Fibroblast of skin of scalp (primary cell): ENCODE measurements at places on chromosomes 16 and 17.
A peak's percentile ranks its signal among the peaks of the same experiment; 100 is the strongest.

- DNase-seq: peak; percentile 78
Measured at GRCh38 chr17:80261159-80261894, 675 bp downstream of the RNF213 start.

- DNase-seq: no peak
Measured at GRCh38 chr17:60091908-60092331, 13.2 kb upstream of the HEATR6 start.

DNA sequence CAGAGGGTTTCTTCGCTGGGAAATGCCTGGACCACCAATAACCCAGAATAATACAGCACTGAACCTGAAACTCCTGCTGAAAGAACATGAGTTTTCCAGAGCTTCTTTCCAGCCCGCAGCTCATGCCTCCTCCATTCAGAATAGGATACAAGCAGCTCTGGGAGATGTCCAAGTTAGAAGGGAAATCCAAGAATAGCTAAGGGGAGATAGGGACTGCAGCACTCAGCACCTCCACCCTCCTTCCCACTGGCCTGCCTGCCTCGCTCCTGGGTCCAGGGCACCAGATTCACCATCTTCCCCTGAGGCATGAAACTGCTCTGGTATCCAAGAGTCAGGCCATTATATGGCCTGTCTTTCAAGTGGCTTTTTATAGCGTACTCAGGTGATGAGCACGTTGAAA is 4.1 kb downstream of the KRT31 start:
- no peak for DNase-seq

DNA sequence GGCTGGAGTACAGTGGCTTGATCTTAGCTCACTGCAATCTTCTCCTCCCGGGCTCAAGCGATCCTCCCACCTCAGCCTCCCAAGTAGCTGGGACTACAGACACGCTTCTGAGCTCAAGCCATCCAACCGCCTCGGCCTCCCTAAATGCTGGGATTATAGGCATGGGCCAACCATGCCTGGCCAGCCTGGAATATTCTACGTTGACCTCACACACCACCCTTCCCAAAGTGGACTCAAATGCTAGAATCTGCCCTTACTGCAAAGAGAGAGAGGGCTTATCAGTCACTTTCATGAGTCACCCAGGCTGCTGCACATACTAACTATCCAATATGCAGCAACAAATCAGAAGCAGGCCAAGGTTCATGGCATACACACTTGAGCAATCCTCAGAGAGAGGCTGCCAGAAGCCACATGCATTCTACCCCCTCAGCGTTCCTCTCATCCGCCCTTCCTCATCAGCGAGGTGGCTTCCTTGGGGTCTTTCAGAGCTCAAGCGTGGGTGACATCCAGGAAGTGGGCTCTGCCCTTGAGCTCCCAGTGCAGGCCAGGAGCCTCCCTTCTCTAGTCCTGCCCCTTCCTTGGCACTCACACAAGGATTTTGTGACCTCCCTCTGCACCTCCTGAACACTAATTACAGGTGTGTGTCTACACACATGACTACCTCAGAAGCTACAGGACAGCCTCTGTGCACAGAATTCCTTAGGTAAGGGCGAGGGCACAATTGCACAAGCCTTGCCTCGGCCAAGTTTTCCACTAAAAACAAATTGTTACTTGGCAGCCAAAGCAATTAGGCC is 24.8 kb upstream of the SIAH1 start:
- DNase-seq: peak; percentile 81

- no peak for DNase-seq
Measured at GRCh38 chr16:56048425-56049105, 142.7 kb upstream of the GNAO1 start.

- DNase-seq: no peak
Measured at GRCh38 chr17:49815761-49816281, 27.3 kb downstream of the KAT7 start.

GRCh38 chr17:40026816-40027613 is 11.8 kb downstream of the CSF3 start:
- peak; percentile 76 for DNase-seq

GRCh38 chr17:81380666-81381518 is 14.4 kb upstream of the BAHCC1 start:
- no peak for DNase-seq

- no peak for DNase-seq
Measured at GRCh38 chr17:310111-311010, 42.2 kb downstream of the RPH3AL start.

GRCh38 chr16:60605176-60605575 is 1431.1 kb downstream of the CDH8 start:
- no peak for DNase-seq

DNA sequence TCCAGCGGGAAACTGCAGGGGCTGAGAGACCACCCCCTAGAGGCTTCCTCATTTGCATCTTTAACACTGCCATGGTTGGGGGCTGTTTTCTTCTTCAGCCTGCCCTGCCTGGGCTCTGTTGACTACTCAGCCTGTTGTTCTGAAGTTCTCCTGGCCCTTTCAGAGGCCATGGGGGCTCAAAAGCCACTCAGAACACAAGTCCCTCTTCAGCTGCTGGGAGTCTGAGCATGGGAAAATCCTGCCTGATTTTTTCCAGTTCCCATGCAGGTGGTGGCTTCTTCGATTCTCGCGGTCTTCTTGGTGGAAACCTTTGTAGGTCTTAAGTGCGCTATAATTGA is 36.3 kb downstream of the PLCG2 start:
- no peak for DNase-seq

DNA sequence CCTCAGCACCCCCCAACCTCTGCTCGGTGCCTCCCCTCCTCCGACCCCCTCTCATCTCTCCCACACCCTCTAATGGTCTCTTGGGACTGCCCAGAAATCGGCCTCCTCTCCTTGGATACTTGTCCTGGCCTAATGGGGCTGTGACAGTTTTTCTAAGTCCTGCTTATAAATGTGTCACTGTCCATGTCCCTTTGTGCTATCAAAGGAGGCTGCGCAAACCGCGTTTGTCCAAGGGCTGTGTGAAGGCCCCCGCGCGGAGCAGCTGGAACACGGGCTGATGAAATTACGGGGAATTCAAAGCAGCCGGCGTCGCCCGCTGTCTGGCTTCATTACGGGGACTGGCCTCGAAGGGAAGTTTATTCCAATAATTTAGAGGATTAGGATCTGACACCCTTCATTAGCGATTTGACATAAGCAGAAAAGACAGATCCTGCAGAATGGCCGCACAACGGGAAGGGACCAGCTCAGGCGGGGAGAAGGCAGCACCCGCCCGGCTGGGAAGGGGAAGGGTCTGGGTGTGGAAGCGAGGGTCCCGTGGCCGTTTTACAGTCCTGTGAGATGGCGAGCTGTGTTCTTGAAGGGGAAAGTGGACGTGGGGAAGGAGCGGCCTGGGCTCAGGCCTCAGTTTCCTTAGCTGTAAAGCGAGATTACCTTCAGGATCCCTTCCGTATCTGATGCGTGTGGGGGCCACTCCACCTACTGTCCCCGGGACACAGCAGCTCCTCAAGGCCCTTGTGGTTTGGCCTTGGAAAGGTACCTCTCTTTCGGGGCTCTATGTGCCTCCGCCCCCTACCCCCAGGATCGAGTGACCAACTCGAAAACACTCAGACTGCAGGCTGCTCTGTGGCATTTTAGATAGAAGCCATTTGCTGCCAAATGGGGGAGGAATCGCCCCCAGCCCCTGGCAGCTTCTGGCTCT is 1.6 kb upstream of the WFIKKN2 start:
- DNase-seq: no peak

- DNase-seq: no peak
Measured at GRCh38 chr17:41419716-41420115, 4.7 kb downstream of the KRT37 start.

DNA sequence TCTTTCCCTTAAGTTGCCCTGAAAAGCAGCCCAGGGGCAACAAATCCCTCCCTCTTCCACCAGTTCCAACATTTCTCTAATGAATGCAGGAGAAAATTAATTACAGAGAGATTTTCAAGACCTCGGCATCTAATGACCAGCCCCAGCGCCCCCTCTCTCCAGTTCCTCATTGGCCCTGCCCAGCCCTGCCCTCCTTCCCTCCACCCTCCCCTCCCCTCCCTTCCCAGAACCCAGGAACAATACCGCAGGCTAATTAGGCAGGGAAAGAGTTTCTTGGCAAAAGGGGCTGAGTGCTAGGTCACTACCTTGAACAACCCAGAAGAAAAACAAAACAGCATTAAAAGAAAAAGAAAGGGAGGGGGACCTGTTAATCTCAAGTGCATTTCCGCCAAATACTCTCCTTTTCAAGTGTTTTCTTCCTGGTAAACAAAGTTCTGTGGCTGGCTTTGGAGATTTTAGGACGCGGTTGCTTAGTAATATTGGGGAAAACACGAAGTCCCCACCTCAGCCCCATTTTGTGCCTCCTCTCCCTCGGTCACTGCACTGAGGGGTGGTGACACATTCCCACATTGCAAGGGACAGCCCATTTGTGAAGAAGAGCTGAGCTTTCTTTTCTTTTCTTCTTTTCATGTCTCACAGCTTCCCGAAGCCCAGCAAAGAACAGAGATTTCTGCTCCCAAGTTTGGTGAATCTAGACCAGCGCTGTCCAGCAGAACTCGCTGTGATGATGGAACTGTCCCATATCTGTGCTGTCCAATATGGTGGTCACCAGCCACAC is 215.4 kb downstream of the SOX9 start:
- no peak for DNase-seq

DNA sequence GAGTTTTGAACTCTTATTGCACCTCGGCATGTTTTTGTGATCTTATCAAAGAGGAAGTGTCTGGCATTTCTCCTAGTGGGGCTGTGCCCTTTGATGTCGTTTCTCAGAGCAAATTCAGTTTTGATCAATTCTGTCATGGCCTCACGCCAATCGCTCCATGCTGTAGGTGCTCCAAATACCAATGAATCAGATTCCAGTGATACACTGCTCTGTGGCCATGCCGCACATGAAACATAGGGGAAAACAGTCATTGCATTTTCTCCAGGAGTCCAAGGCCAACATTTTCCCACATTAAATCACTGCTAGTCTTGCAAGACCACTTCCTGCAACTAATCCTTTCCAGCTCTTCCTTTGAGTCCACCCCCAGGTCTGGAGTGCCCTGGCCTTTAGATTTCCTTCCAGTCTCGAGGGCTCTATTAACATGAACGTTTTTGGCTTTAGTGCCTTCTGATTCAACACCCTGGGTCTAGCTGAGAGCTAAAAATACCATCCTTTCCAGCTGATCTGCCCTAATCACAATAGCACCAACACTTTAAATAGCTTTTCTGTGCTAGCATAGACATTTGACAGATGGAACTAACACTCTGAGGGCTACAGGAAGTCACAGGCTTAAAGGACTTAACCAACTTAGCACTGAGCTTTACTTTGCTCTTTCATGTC is 18.2 kb upstream of the RASL10B start:
- DNase-seq: peak; percentile 86

GRCh38 chr17:40535924-40536294 is 29.4 kb downstream of the CCR7 start:
- DNase-seq: peak; percentile 47

GRCh38 chr17:7956228-7956965 is 24.4 kb downstream of the CNTROB start:
- peak; percentile 18 for DNase-seq

GRCh38 chr16:74626741-74627416 is 20.0 kb upstream of the GLG1 start:
- peak; percentile 21 for DNase-seq

- DNase-seq: peak; percentile 53
Measured at GRCh38 chr17:2138318-2138717, 83.4 kb downstream of the HIC1 start.

DNA sequence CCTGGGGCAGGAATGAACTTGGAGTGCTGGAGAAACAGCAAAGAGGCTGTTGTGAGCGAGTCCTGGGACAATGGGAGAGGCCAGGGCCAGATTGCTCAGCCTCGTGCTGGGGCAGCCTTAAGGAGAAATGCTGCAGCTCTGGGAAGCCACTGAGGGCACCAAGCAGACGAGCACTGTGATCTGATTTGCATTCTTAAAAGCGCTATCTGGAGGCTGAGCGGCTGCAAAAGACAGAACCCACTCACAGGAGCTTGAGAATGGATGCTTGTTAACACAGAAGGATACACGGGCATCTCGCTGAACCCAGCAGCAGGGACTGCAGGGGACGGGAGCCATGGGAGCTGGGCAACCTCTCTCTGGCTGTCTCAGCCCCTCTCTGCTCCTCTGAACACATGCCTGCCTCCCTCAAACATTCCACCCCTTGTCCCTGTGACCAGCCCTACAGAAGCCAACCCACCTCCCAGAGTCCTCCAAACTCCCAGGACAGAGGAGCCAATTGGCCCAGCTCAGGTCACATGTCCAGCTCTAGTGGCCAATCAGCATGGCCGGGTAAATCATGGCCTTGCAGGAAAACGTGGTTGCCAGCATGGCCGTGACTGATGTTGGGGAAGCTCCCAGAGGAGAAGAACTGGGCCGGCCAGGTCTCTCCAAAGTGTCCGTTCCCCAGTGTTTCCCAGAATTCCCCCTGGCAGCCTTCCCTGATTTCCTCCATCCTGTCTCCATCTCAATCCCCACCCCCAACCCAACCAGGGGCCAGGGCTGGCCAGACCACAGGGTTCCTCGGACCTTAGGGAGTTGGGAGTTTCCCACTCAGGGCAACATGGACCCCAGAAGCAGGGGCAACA is 60.3 kb downstream of the GSG1L start:
- DNase-seq: no peak

DNA sequence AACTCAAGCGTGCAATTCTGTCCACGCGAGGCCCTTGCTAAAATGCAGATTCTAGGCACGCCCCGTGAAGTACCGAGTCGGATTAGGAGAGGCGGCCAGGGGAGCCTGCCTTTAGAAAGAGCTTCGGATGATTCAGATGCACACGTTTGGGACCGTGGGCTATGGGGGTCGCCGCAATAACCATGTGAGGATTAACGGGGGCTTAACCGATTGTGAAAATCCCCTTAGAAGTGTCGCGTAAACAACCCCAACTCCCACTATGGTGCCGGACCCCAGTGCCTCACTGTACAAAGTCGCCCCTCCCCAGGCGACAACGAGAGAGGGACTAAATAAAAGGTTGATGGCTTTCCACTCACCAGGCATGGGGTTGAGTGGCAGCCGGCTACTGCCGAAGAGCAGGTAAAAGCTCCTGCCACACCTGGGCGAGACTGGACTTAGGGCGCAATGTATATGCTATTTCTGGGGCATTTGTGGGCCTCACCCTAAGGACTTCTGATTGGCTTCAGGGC is 635 bp upstream of the SP2 start:
- no peak for DNase-seq

- DNase-seq: peak; percentile 76
Measured at GRCh38 chr16:89602273-89602951, 11.0 kb upstream of the DPEP1 start.

DNA sequence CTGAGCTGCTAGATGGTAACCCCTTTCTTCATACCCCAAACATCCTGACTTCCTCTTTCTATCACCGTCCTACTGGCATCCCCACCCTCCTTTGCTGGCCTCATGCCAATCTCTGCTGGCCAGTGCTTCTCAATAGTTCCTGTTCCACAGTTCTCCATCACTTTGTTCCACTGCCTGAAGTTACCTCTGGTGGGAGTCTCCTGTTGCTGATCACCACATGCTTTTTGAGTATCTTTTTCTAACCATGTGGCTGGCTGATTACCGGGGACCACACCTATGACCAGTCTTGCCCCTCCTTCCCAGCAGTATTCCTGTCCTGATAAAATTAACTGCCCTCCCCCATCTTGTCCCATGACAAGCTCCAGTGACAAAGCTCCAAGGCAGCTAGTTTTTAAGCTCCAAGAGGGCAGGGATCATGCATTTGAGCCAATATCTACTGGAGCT is 380.4 kb upstream of the CCL2 start:
- DNase-seq: no peak

GRCh38 chr17:66662496-66662895 is 172.4 kb upstream of the CACNG5 start:
- DNase-seq: no peak

GRCh38 chr17:40038882-40039513 is 15.2 kb downstream of the MED24 start:
- peak; percentile 70 for DNase-seq
